ENCODE measurements at places on chromosomes 2 and 18.

GRCh38 chr18:2407961-2408360 is 163.3 kb downstream of the METTL4 start:
- no peak for DNase-seq

DNA sequence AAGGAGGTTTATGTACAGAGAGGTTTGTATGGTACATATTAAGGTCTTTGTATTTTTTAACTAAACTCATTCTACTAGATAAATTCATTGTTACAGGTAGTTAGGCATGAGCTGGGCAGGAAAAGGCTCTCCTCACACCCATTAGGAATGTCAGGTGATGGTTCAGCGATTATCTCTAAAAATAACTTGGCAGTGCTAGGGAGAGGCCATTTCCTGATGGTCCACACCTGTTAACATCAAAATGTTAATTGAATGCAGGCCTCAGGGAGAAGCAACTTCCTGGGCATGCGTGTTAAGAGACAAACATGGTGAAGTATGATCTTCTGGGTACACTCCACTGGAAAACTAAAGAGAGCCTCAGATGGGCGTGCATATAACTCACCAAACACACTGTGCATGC is 73.6 kb downstream of the ARL6IP6 start:
- DNase-seq, result no peak

DNA sequence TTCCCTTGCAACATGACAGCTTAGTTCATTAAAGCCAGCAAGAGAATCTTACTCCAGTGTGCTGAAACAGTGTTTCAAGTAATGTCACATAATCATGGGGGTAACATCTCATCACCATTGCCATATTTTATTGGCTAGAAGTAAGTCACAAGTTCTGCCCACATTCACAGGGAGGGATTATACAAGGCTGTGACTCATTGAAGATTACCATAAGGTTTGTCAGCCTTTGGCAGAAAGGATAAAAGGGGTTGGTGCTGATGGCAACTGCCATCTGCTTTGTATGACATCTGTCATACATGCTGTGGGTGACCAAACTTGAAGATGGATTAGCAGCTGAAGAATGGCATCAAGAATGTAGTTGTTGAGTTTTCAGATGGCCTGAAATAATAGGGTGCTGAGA is 61.2 kb downstream of the KCNE4 start:
- no peak for DNase-seq

GRCh38 chr18:77090546-77091174 is 41.9 kb downstream of the MBP start:
- no peak for DNase-seq

DNA sequence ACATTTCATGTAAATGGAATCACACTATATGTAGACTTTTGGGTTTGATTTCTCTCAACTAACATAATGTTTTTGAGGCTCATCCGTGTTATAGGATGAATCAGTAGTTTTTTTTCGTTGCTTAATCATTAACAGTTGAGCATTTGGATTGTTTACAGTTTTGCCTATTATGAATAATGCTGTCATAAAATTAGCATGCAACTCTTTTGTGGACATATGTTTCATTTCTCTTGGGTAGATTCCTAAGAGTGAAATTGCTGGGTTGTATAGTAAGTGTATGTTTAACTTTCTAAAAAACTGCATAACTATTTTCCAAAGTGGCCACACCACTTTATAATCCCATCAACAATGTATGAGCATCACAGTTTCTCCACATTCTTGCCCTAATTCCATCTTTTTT is 7.7 kb upstream of the RHBDD1 start:
- DNase-seq, result no peak

DNA sequence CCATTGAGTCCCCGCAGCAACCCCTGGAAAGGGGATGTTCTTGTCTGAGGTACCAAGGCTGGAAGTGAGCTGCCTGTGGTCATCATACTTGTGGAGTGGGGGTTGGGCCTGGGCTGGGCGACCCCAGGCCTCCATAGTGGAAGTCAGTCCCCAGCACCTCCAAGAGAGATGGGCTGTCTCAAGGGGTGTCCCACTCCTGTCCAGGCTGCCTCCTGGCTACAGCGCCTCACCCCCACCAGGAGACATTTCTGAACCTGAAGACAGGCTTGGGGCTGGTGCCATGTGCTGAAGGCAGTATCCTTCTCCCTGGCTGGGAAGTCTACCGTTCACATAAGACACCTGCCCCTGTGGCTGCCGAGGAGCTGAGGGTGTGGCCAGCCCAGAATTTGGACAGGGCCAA is 28.9 kb downstream of the INHBB start:
- no peak for DNase-seq

- no peak for DNase-seq
These were observed 28.5 kb downstream of the LCLAT1 start for GRCh38 chr2:30475542-30475941.

GRCh38 chr2:133255360-133255759 is 312.9 kb downstream of the NCKAP5 start:
- DNase-seq, result no peak

DNA sequence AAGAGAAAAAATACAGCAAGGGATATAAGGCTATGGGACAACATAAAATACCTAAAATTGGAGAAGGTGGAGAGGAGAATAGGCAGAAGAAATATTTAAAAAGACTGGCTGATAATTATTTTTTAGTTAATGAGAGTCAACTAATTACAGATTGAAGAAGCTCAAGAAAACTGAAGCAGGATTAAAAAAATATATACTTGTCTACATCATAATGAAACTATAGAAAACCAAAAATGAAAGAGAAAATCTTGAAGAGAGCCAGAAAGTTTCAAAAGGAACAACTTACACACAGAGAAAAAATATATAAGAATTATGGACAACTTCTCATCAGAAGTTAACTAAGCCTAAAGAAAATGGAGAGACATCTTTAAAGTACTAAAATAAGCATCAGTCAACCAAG is 62.9 kb upstream of the APCDD1 start:
- DNase-seq, result no peak

DNA sequence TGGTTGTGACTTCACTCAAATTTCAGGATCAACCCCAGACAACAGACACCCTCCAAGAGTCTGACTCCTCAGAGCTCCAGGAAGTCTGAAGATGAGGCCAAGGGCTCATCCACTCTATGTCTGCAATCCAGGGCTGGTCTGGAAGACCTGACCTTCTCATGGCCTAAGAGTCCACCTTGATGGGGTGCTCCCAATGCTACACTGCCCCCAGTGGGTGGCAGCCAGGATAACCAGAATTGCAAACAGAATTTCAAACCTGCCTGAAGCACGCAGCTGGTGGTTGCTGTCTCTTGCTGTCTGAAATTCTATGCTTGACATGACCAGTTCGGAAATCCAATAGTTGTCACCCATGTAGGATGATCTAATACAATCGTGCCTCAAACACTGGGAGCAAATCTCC is 96.0 kb downstream of the UXS1 start:
- no peak for DNase-seq

DNA sequence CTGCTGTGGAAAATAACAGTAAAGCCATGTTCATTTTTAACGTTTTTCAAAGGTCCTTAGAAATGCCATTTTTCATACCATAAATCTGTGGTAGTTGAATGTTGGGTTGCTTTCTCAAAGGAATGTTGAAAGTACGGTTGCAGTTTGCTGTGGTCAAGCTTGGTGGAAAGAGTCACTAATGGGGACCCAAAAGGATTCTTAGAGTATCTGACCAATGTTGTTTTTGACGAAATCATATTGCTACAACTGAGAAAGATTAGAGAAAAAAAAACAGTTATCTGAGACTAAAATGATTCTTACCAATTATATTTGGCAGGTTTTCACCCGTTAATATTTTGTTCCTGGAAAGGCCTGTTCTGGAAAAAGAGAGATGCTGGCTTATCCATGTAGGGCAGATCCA is 439.5 kb upstream of the ETAA1 start:
- no peak for DNase-seq

GRCh38 chr2:128366713-128367511 is 48.2 kb upstream of the HS6ST1 start:
- no peak for DNase-seq

DNA sequence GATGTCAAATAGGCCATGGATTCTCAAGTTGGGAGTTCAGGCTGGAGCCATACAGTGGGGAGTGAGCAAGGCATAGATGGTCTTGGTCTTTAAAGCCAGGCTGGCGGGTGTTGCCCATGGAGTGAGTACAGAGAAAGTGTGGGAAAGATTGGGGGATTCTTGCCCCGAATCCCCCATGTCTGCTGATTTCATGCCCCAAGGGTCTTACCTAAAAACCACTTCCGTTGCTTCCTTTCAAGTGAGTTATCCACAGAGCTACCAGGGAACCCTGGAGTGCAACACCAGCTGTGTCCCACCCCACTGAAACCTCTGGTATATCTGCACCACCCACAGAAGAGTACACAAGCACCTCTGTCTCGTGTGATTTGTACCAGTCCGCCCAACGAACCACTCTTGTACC is 31.4 kb downstream of the FHOD3 start:
- no peak for DNase-seq

- DNase-seq, result no peak
These were observed 221.1 kb upstream of the SALL3 start for GRCh38 chr18:78758496-78758895.

DNA sequence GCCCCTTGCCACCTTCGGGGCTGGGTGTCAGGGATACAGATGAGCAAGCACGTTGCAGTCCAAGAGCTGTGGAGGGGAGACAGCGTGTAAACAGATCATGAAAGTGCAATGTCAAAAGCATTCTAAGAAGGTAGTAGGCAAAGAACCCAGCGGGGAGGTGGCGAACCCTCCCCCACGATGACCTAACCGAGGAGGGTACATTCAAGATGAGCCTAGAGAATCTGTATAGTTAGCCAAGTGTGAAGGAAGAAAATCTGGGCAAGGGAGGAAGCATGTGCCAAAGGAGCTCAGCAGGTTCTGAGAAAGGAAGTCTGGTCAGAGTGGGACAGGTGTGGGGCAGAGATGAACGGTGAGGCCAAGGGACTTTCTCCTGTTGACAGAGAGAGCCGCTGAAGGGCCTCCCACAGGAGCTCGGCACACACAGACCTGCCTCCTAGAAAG is 106.9 kb downstream of the SP3 start:
- no peak for DNase-seq

GRCh38 chr2:129347486-129348217 is 631.8 kb upstream of the RAB6C start:
- no peak for DNase-seq

DNA sequence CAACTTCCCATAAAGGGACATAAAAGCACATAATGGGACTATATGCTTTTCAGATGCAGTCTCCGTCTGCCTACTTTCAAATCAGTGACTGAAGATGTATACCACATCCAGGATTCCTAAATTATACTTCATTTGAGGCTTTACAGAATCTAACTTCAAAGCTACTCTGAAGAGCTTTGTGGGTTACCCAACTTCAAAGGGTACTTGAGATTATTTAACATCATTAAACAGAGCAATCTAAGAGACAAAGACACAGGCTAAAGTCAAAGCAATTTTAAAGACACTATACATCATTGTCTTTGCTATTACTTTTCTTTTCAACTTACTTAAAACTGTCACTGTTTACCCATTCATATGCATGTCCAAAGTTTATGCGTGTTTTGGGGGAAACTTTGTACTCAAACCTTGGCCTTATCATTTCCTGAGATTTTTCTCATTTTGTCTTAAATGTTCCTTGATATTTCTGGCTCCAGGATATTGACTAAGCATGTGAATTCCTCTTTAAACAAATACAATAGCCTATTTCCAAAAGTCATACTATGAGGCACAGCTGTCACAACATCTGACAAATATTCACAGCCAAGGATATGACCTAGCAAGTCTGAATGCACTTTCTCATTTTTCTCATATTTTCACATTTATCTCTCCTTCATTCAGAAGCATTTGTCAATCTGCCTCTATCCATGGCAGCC is 1985.1 kb upstream of the PIK3C3 start:
- no peak for DNase-seq

- DNase-seq, result no peak
These were observed 88.9 kb downstream of the TMEM185B start for GRCh38 chr2:120134263-120134662.

GRCh38 chr18:55317324-55317723 is 270.7 kb downstream of the TCF4 start:
- DNase-seq, result no peak

- no peak for DNase-seq
These were observed 8.0 kb upstream of the CFAP65 start for GRCh38 chr2:219049282-219049681.

- no peak for DNase-seq
These were observed 74.2 kb downstream of the CDK15 start for GRCh38 chr2:201880579-201880978.

DNA sequence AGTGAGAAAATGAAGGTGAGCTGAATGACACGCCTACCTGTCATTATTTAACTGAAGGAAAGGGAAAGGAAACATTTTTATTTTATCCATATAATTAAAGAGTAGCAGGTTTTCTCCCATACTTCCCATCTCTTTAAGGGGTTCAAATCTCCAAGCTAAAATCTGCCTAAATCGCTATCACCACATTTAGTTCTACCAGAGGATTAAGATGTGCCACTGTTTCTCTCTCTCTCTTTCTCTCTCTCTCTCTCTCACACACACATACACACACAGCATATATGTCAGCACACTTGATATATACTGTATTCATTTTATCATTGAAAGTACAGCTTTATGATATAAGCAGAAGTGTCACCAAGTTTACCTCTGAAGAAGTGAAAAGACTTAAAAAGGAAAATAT is 3.1 kb downstream of the WIPF1 start:
- no peak for DNase-seq

DNA sequence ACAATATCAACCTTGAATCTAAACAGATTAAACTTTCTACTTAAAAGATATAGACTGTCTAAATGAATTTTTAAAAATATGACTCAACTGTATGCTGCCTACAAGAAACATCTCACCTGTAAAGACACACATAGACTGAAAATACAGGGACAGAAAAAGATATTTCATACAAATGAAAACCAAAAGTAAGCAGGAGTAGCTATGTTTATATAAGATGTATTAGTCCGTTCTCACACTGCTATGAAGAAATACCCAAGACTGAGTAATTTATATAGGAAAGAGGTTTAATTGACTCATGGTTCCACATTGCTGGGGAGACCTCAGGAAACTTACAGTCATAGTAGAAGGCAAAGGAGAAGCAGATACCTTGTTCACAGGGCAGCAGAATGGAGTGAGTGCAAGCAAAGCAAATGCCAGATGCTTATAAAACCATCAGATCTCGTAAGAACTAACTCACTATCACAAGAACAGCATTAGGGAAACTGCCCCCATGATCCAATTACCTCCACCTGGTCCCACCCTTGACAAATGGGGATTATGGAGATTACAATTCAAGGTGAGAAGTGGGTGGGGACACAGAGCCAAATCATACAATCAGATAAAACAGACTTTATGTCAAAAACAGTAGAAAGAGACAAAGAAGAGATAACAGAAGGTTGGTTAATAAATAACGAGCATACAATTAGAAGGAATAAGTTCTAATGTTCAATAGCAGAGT is 214.4 kb upstream of the SLC39A10 start:
- DNase-seq, result no peak
